ENCODE measurements at places on chromosomes 5 and 9.

DNA sequence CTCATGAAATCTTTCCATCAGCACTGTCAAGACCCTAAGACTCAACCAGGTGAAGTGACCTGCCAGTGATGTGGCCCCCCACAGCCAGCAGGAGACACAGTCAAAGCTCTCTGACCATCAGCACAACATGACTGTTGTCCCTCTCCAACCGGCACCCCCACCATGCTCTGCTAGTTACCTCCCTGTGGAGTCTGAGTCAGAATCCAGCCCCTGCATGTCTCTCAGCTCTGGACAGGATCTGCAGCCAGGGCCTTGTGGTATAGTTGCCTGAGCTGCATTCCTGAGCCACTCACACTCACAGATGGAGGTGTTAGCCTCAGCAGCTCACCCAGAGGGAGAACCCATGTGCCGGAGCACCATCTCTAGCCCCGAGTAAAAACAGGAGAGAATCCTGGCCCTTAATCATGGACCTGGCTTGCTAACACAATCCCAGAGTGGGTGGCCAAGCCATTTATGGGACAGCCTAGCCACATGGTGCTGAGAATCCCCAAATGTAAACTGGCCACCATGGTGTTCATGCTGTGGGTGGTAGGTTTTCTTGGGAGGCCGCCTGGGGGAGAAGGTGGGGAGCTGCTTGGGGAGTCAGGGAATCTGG lies 237.8 kb downstream of the PAPPA start:
- no peak for DNase-seq

GRCh38 chr5:84715686-84716085 lies 331.0 kb upstream of the EDIL3 start:
- no peak for DNase-seq

DNA sequence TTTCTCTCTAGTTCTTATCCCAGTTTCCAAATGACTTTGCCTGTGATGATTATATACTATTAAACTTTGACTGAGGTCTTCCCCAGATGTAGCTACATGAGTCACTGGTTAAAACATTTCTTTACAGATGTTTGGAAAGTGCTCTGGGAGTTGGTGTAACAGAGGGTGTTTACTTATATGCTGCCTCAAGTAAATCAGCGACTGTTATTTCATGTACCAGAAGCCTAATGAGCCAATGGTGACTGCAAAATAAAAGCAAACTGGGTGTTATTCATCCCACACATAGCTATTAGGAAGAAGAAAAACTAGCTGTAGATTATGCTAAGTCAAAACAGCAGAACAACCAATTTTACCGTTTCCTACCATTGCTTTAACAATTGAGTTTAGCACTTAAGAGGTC lies 929.7 kb upstream of the SEMA6A start:
- DNase-seq, result no peak

DNA sequence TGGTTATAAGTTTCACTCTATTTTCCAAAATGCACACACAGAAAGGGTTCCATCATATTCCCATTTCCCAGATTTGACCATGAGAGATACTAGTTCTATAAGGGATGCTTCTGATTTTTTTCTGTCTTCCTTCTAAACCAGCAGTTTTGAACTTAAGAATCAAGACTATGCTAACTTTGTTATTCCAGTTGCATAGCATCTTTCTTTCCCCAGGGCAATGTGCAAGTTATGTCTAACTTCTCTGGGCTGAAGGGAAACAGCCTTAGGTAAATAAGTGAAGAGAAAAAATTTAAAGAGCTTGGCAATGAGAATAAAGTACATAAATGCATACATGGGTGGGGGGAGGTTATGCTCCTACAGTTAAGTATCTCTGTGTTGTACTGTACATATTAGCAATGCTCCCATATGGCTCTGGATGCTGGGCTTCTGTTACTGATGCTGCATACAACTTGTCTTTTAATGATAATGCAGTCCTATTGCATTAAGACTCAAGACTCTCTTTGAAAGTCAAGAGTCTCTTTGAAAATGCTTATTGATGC lies 125.8 kb upstream of the SLC12A2 start:
- no peak for DNase-seq

DNA sequence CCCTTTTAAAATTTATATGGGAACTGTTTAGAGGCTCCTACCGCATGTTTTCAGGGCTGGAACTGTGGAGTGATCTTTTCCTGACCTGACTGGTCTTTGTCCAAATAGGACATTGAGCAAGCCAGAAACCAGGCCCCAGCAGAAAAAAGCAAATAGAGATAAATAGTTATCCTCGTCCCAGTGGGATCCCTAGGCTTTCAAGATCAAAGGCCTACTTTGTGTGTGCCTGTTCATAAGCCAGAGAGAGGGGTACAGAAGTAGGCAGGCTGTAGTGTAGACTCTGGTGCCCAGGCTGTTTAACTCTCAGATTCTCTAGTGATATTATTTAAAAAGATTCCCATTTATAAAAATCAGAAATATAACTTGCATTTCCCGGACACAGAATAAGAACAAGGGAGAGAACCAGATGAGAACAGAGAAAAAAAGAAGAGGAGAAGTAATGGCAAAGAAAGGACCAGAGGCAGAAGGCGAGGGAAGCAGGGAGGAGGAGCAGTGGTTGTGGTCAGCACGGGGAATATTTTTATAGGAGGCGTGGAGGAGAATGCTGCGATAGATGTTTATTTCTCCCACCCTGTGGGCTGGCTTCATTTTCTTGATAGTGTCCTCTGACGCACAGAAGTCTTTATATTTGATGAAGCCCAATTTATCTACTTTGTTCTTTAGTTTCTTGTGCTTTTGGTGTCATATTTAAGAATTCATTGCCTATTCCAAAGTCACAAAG lies 101.2 kb downstream of the AOPEP start:
- DNase-seq, result no peak

GRCh38 chr5:75167345-75167744 lies 69.3 kb downstream of the ANKRD31 start:
- no peak for DNase-seq

- no peak for DNase-seq
Observed at GRCh38 chr5:103867857-103868598, 305.4 kb upstream of the NUDT12 start.

DNA sequence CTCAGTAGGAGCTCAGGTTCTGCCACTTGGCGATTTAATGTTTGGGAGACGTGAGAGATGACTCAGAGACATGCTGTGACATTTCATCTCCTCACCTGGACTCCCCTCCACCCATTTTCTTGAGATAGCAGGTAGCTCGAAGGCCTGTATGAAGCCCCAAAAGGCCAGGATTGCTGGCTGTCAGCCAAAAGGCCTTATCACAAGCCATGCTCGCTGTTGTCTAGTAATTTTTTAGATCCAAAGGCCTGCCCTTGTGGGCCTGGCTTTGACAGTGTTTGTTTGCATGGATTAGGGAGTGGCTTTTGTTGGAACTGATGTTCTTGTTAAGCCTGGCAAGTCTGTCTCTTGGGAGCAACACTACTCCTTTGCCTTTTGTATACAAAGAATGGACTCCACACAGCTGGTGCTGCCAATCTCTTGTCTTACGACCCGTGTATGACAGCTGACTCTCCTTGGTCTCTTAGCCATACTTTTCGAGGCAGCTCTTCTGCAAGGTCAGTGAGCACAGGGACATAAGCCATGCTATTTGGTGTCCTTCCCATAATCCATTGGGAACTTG lies 22.7 kb downstream of the CAVIN4 start:
- no peak for DNase-seq

GRCh38 chr5:115978779-115979178 lies 16.5 kb downstream of the LVRN start:
- no peak for DNase-seq

DNA sequence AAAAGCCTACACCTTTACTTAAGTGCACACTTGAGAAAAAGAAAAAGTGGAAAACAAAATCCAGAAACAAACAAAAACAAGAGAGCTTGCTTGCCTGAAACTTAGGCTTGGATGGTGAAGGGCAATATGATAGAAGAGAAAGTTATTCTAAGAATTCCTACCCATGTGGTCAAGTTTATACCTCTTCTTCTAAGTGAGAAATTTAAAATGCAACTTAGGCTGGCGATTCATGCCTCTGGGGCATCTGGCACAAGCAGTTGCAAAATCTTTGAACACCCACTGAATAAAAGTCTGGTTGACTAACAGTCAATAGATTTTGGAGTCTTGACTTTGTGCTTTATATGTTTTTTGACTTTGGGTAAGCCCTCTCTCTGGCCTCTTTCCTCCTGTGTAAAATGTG lies 239.6 kb downstream of the KDM4C start:
- DNase-seq, result no peak

- no peak for DNase-seq
Observed at GRCh38 chr5:115671939-115672338, 46.1 kb upstream of the TMED7 start.

DNA sequence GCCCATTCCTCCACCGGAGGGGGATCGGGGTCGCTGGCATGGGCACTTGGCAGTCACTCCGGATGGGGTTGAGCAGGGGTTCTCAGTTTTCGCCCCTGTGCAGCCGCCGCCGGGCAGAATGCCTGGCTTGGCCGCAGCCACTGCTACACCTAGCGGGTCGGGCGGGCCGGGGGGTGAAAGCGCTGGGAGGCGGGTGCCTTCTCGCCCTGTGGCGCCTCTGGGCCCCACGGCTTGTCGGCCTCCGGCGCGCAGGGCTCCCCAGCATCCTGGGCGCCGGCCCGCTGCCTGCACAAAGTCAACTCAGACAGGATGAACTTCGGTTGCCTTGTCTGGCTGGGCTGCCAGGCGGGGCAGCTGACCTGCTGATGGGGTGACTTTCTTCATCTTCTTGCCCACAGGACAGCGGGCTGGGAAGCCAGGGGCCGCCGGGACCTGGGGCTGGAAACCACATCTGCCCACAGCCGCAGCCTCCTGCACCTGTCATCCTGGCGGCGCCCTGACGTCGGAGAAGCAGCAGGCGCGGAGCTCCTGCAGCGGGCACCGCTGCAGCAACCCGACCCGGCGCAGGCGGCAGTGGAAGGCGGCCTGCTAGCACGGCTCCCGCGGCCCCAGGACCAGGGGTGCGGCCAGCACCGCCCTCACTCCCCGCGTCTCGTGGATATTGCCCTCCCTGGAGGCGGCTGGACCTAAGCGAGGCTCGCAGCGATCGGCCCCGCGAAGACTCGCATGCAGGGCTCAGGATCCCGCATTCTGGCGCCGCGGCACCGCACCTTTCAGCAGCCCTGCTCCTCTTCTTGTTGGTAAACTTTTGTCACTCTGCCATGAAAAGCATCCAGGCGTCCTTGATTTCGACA lies 1.3 kb upstream of the ANKRD18A start:
- DNase-seq, result peak; percentile 26
